ENCODE measurements at places on chromosomes 5 and 9.

DNA sequence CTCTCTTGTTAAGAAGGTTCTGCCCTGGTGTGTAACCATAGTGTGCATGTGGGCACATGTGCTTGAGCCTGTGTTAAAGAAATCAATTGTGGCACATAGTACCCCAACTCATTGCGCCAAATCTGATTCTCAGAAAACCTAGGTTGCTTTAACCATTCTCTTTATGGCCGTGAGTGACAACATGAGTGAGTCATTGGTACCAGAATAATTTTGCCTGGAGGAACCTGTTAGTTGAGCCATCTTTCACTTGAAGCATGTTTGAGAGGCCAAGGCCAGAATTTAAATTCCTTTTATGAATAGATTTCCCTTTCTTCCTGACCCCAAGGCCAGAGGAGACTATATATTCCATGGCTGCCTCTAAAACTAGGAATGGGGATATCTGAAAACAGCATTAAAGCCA is 35.2 kb upstream of the SLC36A2 start:
- DNase-seq, result no peak

DNA sequence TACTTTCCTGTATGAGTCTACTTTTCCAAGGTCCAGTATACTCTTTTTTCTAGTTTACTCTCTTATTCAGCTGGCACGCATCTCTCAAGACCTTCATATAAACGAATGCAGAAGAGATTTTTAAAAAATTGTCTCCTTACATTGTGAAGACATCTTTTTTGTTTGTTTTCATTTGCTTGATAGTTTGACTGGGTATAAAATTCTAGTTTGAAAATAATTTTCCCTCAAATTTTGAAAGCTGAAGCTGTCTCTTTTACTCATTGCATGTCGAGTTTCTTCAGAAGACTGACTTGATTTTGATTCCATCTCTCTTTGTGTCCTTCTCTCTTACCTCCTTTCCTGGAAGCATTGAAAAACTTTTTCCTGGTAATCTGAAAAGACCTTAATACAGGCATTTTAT is 3.1 kb upstream of the PCDHB11 start:
- DNase-seq, result no peak

DNA sequence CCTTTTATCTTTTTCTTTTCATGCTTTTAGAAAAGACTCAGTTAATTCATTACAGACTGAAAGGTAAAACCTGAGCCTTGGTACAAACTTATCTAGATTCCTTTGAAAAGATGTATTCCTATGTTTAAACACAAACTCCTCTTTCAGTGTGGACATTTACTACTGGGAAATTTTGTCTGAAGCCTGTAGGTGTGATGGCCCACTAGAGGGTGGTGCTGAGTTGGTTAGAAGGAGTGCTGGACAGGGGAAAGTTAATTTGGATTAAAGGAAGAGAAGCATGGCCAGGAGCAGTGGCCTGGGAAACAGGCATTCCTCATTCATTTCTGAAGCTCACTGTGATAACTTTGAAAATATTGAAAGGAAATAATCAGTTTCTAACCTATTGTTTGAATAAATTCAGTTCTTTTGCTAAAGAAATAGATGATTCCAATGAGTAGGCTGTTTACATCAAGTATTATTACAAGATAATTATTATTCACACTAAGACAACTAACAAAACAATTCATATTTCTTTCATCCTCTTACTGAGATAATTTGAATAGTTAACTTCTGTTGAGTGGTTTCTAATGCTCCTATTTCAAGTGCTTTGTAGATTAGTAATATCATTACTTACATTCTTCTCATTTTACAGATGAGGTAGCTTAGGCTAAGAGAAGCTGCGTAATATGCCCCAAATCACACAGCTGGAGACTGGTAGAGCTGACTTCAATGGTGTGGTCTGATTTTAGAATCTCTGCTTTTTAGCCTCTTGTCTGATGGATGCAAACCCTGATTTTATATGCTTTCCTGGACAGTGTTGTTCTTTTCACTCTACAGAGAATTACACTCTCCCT is 150.9 kb downstream of the ADGRV1 start:
- no peak for DNase-seq

DNA sequence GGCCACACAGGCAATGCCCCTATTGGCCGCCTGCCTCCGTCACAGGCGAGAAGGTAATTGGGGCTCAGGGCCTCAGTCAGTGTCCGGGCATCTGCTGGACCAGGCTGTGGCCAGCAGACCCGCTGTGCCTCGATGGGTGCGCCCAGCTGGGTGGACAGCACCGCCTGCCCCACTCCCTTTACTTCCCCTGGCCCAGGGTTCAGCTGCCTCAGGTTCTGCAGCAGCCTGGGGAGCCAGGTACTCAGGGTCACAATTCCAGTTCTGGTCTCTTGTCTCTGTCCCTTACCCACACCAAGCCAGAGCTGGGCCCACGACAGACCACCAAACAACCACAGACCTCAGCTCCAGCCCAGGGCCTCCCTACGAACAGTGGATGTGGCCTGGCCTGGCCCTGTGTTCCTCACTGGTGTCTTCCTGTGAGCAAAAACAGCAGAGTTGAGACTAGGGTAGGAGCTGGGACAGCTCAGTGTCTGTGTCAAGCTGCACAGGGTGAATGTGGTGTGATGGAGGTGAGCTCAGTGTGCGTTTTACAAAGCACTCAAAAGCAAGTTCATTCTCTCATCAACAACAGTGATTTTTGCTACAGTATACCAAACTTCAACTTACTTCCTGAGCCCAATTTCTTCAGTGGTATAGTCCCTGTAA is 33.4 kb upstream of the SUSD3 start:
- no peak for DNase-seq

- DNase-seq, result no peak
Measured at GRCh38 chr5:71666321-71666720, 52.8 kb upstream of the CARTPT start.

GRCh38 chr9:129278391-129279237 is 100.6 kb upstream of the IER5L start:
- no peak for DNase-seq

- peak; percentile 78 for DNase-seq
Measured at GRCh38 chr5:93192087-93192486, 388.9 kb downstream of the NR2F1-AS1 start.

DNA sequence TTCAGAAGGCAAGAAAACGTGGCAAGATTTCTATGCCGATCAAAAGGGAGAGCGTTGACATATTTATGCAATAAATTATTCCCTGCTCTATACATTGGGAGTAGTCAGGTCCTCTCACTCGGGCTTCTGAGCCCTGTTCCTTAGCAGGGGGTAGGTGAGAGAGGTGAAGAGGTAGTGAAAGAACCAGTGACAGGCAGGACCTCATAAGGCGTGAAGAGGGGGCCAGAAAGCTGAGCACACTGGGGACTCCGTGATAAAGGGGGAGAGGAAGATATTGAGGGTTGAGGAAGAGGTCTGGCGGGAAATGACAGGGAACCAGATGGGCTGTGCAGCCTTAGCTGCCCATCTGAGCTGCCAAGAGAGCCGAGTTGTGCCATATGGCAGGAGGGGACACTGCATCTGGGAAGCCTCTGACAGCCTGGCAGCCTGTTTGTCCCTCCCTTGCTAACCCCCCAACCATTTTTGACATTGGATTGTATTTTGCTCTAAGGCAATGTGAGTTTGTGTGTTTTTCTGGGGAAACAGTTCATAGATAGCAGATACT is 782 bp upstream of the CDC20B start:
- no peak for DNase-seq

GRCh38 chr9:91421128-91421765 is 2.4 kb downstream of the NFIL3 start:
- DNase-seq, result no peak

- no peak for DNase-seq
Measured at GRCh38 chr9:128146591-128147120, 2.6 kb upstream of the LCN2 start.

DNA sequence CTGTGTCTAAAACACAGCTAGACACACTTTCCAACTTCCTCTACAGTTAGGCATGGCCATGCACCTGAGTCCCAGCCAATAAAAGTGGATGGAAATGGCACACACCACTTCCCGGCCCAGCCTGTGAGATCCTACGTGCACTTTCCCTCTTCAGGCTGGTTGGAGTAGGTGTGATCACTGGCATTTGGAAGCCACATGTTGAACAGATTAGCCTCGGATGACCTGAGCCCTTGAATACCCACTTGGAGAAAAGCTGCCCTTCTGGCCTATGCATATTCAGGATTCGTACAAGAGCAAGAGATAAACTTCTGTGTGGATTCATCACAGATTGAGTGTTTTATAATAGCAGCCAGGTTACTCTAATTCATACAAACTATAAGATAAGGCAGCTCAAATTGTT is 359.0 kb upstream of the SLC30A5 start:
- DNase-seq, result no peak

- DNase-seq, result no peak
Measured at GRCh38 chr9:114785866-114786650, 19.8 kb downstream of the TNFSF15 start.

GRCh38 chr9:24776226-24776625 is 230.5 kb upstream of the IZUMO3 start:
- DNase-seq, result no peak

DNA sequence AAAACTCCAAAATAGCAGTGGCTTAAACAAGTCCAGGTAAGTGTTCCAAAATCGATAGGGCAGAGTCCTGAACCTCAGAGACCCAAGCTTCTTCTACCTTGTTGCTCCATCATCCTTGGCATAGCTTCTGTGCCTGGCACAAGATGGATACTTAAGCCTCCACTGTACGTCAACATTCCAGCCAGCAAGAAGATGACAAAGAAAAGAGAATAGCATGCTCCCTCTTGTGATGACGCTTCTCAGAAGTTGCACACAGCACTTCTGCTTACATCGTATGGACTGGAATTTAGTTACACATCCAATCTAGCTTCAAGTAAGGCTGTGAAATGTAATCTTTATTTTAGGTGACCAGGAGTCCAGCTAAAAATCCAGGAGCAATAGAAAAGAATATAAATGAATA is 227.4 kb downstream of the ESM1 start:
- peak; percentile 84 for DNase-seq

GRCh38 chr9:137349471-137350033 is 47.5 kb upstream of the NRARP start:
- DNase-seq, result no peak

DNA sequence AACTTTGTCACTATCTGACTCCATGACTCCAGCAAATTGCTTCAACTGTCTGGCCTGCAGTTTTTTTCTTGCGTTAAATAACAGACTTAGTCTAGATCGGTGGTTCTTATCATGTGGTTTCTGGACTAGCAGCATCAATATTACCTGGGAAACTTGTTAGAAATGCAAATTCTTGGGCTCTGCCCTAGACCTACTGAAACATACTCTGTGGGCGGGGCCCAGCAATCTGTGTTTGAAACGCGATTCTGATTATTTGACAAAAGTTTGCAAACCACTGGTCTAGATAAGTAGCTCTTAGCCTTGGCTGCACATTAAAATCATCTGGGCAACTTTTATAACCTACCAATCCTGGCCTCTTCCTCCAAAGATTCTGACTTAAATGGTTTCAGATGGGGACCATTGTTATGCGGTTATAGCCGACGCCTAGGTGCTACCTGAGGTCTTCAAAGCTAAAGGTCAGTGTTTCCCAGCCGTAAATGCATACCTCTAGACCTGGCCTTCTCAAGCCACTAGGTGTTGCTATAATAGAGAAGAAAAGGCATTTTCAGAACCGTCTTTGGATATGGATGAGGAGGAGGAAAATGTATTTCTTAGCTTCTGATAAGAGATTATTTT is 74.0 kb downstream of the C9orf85 start:
- no peak for DNase-seq

DNA sequence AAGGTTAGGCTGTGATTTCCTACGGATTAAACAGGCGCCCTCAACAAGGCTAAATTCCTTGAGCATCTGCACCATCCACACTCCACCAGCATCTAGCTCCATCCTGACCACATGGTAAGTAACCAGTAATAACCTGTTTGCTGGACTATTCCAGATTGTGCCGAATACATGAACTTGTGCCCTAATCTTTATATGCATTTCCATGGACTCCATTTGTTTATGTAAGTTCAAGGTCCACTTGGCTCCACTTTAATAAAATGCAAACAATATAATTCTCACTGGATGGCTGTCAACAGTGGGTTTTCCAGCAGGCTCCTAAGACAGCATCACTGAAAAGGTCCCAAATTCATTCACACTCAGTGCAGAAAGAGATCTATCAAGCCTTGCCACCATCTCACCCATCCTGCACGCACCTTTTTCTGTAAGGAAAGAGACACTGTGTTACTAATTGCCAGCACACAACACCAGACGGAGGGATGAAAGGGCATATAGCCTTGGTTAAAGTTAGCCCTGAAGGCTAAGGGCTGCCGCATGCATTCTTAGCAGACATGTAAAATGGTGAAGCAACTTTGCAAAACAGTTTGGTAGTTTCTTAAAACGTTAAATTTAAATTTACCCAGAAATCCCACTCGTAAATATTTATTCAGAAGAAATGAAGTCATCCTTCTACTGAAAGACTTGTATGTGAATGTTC is 88.7 kb downstream of the GLIS3 start:
- DNase-seq, result no peak

- no peak for DNase-seq
Measured at GRCh38 chr5:95256991-95257390, 27.9 kb downstream of the MCTP1 start.

- DNase-seq, result no peak
Measured at GRCh38 chr5:134119720-134120119, 5.2 kb downstream of the TCF7 start.

DNA sequence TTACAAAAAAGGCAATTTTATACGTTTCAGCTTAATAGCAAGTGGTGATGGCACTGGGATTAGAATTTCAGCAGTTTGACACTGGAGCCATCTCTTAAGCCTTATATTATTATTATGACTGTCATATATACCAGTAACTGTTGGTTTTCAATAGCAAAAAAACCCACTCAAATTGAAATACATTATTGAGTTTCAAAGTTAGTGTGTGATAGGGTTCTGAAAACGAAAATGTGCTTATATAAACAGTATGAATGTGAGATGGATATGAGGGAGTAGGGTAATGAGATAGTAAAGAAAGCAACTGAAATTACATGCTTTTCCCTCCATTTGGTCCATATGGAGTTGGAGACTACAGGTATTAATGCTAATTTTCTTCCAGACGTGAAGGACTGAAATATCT is 68.6 kb upstream of the ACTBL2 start:
- DNase-seq, result no peak

DNA sequence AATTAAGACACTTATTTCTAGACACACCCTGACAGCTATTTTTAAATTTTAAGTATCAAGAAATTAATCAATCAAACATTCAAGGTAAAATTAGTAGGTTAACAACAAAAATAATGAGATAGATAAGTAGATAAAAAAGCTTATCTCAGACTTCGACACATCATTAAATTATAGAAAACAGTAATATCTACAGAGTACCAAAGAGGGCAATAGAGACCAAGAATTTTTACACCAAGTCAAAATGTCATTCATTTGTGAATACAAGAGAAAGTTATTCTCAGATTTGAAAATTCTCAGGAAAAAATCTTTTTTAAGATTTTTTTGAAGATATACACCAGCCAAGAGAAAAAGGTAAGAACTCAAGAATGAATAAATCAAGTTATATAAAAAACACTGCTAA is 445.6 kb downstream of the ACTL7B start:
- no peak for DNase-seq

DNA sequence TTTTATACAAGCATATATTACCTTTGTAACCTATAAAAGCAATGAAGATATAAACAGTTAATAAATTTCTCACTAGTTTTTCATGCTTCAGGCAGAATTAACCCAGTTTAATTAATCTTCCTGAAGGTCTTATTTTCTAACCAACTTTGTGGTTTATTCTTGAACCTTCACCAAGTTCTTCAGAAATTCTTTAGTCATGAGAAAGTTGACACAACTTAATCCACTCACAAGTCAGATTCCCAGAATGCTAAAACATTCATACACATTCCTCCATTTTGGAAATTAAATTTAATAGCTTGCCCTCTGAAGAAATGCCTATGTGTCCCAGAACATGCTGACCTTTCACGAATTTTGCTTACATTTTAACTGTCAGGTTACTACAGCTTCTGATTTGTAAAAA is 105.4 kb upstream of the PAM start:
- no peak for DNase-seq
